Stimulated activated CD8-positive, alpha-beta memory T cell treated with anti-CD3 and anti-CD28 coated beads, Interleukin-4, amount 100 ng/mL, for 4 hours (primary cell): ENCODE measurements at places on chromosomes 12 and 14.

GRCh38 chr12:50200552-50201273 lies 33.5 kb upstream of the CERS5 start:
- DNase-seq, result no peak

GRCh38 chr12:96466939-96467751 lies 22.2 kb upstream of the CFAP54 start:
- no peak for DNase-seq

GRCh38 chr12:119989361-119989730 lies 310 bp downstream of the BICDL1 start:
- DNase-seq, result no peak

DNA sequence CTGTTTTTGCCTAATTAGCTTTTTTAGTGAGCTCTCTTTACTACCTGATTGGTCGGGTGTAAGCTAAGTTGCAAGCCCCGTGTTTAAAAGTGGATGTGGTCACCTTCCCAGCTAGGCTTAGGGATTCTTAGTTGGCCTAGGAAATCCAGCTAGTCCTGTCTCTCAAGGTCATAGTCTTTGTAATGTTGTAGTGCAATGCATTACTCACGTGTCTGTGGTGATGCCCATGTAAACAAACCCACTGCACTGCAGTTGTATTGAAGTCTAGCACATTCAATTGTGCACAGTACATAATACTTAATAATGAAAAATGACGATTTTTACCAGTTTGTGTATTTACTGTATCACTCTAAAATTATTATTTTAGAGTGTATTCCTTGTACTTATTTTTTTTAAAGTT lies 335.5 kb downstream of the NUAK1 start:
- no peak for DNase-seq

DNA sequence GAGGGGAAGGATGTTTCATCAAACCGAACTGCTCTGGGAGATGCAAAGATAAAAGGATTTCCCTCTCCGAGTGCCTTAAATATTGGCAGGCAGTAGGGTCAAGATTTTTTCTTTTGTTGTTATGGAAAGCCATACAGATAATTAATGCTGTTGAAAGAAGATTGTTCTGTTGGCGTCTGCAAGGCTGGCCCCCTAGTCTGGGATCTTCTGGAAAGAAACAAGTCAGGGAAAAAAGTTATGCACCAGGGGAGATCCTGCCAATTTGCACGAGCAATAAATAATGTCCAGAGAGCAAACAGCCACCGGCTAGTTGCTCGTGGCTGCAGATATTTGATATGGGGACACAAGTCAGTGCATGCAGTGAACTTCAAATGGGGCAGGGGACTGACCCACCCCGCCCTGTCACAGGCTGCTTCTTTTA lies 202.1 kb upstream of the MYL2 start:
- DNase-seq, result no peak

DNA sequence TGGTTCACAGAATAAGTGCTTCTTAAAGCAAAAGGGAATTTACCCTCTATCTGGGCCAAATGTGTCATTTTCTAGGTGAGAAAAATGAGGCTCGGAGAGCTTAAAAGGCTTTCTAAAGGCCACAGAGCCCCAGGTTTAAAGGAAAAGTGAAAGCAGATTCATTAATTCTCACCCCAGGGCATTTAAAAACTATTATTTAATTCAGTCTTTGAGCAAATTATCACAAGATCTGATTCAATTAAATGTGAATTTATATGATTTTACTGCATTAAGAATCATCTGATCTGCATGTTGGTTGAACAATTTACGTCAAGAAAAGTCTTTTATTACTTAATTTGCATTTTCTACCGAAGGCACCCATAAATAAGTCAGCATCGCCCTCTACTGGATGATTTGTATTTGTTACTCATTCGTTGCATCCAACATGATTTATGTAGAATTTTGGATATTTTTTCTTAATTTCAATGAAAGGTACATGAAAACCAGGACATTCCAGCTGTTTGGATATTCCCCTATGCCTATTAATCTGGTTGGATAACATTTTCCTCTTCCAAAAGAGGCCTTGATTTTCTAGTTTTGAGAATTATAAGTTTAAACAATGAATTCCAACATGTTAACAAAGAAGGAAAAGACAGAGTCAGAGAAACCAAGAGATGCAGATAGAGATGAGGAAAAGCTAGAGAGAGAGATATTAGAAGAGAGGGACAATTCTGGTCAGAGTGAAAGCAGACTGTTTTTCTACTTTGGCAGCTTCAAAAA lies 19.1 kb upstream of the DHRS7 start:
- no peak for DNase-seq

DNA sequence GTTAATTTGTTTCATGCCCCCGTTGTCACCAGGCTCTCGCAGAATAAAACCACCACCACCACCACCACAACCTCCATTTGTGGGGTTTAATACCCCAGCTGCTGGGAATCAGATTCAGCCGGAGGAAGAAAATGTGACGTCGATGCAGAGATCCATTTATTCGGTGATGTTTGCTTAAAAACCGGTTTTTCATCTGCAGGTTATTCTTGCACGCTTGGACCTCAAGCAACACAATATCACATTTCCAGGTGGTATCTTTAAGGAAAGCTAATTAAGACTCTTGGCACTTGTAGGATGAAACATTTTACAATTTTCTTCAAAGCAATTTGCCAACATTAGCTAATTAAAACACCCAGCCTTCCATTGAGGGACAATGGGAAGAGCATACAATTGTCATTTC lies 39.8 kb downstream of the SPRING1 start:
- DNase-seq, result no peak

DNA sequence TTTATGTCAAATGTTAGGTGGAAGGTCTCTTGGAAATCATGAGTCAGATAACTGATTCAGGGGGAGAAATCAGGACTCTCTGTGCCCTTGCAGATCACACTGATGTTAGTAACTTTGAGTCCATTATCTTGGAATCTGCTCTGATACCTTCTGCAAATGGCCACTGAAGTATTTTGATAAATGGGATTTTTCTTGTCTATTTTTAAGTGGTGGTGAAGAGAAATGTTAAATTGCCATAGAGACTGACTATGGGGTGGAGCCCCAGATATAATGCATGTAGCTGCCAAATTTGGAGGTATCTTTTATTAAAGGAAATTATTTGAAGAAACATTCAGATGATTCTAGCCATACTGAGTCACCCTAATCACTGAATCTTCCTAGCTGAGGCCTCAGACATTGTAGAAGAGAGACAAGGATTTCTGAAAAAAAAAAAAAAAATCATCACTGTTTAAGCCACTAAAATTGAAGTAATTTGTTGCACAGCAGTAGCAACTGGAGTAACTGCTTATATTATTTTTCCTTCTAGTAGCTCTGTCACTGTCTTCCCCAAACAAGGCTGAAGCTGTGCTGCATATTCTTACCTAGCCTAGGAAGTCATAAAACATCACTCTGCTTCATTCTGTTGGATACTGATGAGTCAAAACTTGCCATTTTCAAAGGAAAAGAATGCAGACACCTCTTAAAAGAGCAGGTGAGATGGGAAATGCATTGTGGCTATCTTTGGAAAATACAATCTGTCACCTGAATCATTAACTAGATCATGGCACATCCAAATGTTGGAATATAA lies 36.0 kb upstream of the CLEC14A start:
- no peak for DNase-seq

- DNase-seq, result no peak
Measured at GRCh38 chr12:59578254-59578653, 17.6 kb upstream of the SLC16A7 start.

- DNase-seq, result no peak
Measured at GRCh38 chr14:78016532-78016931, 153.6 kb upstream of the NRXN3 start.

DNA sequence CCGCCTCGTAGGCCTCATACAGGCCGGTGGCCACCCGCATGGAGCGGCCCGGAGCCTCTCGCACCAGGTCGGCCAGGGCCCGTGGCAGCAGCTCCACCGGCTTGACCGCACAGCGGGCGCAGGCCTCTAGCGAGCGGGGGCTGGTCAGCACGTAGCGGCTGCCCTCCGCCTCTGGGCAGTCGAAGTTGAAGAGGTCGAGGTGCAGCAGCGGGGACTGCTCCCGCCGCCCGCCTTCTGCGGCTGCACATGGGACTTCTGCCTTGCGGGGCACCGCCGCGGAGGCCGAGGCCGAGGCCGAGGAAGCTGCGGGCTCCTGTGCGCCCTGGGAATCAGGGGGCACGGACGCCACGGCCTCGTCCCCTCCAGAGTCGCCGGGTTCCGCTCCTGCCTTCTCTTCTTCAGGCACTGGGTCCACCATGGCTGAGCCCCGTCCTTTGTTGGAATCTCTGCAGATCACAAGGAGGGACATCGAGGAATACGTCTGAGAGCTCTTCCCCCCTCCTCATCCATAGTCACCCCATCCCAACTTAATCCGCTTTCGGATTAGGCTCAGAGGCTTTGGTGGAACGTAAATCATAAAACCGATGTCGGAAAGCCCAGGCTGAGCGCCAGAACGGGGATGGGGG lies 1.4 kb downstream of the CCDC177 start:
- DNase-seq, result no peak

- no peak for DNase-seq
Measured at GRCh38 chr12:102468261-102468915, 12.0 kb downstream of the IGF1 start.

DNA sequence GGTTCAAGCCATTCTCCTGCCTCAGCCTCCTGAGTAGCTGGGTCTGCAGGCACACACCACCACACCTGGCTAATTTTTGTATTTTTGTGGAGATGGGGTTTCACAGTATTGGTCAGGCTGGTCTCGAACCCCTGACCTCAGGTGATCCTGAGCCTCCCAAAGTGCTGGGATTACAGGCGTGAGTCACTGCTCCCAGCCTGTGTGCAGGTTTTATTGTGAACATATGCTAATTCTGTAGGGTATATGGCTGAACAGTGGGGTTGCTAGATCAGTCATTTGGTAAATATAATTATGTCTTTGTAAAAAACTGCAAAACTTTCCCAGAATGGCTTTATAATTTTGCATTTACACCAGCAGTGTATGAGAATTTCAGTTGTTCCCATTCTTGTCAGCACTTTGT lies 85.9 kb downstream of the RCOR1 start:
- DNase-seq, result no peak

GRCh38 chr12:115598871-115599811 lies 678.4 kb downstream of the MED13L start:
- DNase-seq, result no peak

- no peak for DNase-seq
Measured at GRCh38 chr12:22935501-22935900, 310.5 kb downstream of the ETNK1 start.

GRCh38 chr14:100472094-100472455 lies 115.1 kb downstream of the BEGAIN start:
- DNase-seq, result no peak

- no peak for DNase-seq
Measured at GRCh38 chr12:69508621-69509020, 38.4 kb downstream of the FRS2 start.

DNA sequence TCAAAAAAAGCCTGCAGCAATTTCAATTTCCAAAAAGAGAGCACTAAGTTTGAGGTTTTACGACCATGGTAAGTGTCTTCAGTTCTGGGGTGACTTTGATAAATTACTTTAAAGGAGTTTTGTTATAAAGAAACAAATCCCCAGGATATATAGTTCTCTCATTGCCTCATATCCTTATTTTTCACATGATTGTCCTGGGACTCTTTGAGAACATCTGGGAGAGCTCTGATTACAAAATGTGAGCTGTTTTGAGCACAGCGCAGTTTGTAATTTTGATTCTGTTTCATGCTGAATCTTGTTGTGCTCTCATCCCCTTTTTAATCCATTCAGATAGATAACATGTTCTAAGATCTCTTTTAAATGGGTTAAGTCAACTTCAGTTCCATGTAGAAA lies 67.7 kb upstream of the DCN start:
- DNase-seq, result no peak

DNA sequence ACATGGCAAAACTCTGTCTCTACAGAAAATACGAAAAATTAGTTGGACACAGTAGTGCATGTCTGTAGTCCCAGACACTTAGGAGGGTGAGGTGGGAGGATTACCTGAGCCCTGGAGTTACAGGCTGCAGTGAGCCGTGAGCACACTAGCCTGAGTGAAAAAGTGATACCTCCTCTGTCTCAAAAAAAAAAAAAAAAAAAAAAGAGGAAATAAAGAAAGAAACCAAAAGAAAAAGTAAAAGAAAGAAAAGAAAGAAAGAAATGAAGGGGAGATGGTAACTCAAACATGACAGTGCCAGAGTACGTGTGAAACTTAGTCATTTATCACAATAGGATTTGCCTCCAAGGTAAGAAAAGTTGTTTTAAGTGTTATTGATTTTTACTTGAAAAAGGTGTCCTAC lies 407.0 kb upstream of the MGAT4C start:
- no peak for DNase-seq

DNA sequence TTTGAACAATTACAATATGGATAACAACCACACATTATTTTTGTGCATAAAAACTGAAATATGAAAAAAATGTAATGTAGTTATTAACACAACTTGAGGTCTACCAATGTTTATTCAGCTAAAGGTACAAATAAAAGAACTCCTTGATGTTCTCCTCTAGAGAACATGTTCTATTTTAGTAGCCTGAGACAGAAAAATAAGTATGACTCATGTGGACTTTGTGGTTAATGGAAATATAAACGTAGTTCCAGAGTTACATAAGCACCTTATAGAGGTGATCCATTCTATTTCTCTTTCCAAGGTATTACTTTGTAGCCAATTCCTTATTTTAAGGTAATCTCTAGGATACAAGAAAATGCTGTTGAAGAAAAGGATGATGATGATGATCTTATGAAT lies 25.7 kb downstream of the ALKBH1 start:
- no peak for DNase-seq

GRCh38 chr14:77681196-77682157 lies 26.3 kb downstream of the ALKBH1 start:
- no peak for DNase-seq

DNA sequence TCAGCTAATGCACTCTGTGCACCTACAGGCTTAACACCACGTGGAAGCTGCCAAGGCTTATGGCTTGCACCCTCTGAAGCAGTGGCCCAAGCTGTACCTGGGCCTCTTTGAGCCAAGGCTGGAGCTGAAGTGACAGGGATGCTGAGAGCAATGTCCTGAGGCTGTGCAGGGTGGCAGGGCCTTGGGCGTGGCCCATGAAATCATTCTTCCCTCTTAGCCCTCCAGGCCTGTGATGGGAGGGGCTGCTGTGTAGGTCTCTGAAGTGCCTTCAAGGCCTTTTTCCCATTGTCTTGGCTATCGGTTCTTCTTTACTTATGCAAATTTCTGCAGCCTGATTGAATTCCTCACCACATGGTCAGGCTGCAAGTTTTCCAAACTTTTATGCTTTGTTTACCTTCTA lies 47.4 kb upstream of the TMTC1 start:
- DNase-seq, result no peak

- DNase-seq, result no peak
Measured at GRCh38 chr12:5102806-5103205, 59.1 kb downstream of the KCNA5 start.

DNA sequence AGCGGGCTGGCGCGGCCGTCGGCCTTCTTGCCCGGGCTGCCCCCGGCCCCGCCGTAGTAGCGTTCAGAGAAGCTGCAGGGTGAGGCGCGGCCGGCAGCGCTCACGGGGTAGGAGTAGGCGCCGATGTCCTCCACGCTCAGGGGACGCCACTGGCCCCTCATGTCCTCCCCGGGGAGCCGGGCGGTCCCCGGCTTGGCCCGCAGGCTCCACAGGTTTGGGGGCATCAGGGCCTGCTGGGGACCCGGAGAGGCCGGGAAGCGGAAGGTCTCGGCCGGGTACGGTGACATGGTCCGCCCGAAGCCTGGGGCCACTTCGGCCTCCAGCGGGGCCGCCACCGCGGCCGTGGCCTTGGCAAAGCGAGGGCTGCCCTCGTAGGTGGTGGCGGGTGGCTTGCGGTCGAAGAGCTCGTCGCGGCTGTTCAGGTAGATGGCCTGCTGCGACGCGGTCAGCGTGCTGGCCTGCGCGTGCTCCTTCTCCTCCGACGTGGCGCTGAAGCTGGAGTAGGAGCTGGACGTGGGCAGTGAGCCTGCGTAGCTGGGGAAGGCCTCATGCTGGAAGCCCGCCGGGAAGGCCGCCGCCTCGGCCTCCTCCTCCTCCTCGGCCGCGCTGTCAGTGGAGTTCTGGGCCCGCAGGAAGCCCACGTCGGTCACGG lies 48.7 kb downstream of the BEGAIN start:
- DNase-seq, result no peak
